ENCODE measurements at places on chromosomes 5 and 9.

DNA sequence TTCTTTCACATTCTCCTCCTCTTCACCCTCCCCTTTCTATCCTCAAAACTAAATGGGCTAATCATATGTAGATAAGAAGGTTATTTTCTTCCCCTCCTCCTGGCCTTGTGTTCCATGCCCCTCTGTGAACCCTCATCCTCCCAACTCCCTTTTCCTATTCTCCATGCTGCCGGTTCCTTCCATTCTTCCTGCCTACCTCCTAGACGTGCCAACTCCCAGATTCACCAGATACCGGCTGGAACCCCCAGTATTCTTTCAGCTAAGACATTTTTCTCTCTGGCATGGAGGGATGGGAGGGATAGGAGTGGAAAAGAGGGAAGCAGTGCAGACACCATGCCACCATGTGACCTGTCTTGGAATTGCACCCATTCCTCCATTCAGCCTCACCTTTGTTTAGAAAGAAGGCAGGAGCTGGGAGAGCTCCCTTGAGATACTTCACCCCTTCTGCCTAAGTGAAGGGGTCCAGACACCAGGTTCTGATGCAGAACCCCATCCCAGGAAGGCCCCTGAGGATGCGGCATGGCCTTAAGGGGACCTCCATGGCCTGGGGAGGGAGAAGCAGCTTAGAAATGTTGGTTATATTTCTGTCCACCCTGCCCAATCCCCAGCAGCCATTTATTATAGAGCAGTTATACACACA, 4.8 kb downstream of the DNAJB5 start:
- no peak for DNase-seq

DNA sequence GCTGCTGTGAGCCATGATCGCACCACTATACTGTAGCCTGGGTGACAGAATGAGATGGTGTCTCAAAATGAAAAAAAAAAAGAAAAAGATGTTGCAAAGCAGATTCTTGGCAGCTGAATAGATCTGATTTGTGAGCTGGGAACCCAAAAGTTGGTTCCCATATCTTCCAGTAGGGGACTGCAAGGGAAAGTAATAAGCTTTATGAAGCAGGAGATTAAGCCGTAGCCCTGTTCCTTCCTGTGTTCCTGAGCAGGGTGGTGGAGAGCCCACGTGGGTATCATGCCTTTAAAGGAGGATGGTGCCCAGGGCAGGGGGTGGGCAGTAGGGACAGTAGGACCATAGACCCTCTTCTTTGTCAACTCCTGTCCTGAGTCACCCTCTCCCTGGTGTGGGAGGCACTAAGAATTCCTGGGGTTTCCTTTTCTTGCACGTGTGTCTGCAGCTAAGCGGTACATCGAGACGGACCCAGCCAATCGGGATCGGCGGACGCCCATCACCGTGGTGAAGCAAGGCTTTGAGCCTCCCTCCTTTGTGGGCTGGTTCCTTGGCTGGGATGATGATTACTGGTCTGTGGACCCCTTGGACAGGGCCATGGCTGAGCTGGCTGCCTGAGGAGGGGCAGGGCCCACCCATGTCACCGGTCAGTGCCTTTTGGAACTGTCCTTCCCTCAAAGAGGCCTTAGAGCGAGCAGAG, 37.9 kb downstream of the STOM start:
- DNase-seq, result no peak

GRCh38 chr9:116737152-116737546, 50.0 kb downstream of the TRIM32 start:
- DNase-seq, result no peak

DNA sequence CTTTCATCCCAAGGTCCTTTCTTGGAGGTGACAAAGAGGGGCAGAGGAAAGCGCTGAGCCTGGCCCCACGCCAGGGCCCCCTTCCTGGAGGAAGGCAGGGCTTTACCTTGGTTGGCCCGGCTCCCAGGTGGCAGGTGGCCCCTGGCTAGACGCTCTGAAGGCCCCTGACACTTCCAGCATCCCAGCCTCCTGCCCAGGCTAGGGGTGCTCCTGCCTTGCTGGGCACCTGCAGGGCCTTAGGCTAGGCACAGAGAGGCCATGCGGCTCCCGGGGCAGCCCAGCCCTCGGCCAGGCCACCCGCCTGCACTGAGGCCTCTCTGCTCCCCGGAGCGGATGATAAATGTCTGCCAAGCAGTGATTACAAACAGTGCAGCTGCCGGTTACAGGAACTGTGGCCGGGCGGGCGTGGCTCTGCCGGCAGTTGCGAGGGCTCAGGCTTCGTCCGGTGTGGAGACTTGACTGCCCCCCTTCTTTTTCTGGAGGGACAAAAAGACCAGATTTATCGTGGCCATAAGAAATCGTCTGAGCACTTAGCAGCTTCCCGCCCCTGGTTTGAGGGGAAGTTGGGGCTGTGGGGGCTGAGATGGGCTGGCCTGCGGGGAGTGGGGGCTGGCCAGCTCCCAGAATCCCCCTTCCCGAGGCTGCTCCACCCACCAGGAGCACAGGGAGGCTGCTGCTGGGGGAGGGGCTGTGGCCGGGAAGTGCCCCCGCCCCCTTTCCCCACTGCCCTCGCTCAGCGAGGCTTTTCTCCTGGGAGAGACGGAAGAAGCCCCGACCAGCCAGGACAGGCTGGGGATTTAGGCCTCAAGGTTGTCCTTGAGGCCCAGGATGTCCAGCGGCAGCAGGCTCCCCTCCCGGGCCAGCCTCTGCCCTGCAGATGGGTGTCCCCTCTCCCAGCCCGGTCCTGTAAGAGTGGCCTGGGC, 31.6 kb upstream of the UBAC1 start:
- DNase-seq, result peak; percentile 77

DNA sequence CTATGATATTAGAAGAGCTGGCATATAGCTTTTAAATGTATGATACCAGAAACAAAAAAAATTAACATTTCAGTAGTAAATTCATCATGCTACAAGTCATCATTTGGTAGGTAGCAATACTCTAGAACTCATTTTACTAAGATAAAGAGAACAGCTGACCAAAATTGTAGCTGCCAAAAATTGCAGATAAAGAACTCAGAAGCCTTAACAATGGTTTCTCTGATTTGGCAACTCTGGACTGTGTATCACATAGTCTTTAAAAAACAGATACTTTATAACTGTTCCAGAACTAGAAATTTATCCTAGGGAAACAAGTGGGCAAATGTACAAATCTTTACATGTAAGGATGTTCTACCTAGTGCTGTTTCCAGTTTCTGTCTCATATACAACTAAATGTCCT, 33.9 kb downstream of the ZFR start:
- DNase-seq, result no peak

DNA sequence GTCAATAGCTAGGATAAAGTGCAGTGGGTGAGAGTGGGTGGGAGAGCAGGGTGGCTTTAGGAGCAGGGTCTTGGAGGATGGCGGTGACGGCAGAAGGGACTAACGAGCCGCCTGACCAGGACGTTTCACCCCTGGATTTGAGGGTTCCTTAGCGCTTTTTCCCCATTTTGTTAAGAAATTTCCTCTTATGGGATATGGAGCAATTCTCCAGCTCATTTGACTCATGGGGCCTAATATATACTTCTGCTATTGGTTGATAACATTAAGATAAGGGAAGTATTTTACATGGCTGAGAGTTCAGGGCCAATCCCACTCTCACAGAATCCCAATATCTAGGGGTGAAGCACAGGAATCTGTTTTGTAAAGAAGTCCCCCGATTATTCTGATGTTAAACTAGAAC, 17.6 kb downstream of the CD180 start:
- no peak for DNase-seq

DNA sequence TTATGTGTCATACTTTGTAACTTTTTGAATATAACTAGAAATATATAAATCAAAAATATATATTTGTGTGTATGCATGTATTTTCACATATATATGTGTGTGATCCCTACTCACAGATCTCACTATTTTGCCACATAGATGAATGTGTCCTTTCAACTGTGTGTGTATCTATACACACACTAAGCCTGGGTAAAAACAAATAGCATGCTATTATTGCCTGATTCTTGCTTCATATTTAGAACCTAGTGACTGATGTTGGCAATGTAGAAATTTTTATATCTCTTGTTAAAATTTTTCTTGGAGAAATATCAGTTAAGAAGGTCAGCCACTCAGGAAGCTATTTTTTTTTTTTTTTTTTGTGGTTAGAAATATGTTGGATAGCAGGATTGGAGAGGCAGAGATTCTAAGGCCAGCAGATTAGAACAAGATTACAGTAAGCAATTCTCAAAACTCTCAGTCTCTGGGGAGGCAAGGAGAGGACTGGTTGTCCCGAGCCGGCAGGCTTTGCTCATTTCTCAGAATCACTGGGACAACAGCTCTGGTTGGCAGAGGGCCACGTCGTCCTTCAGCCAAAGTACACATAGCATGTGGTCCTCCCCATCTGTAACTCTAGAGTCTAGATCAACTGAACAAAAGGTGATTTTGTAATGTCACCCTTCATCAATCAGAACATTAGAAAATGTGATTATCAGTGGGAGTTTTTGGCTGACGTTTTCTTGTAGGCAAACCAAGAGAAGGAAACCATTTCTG, 19.7 kb downstream of the C6 start:
- no peak for DNase-seq

DNA sequence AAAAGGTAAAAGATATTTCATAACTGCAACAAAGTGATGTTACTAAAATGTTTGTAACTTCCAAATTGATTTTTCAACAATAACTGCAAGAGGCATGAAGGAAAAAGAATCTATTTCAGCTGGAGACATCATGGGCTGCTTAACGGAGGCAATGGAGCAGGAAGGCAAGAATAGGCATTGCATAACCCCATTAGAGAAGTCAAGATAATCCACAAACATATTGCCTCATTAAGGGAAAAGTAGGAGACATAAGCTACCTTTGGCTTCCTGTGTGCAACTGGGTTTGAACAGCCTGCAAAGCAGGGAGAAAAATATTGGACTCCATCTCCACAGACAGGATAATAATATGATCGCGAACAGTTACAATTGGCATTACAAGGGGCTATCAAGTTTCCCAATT, 46.7 kb downstream of the SLCO4C1 start:
- no peak for DNase-seq

Measured in hematopoietic multipotent progenitor cell (in vitro differentiated cells).